ENCODE measurements at places on chromosomes 4 and X. TPM values are rescaled to one million over a fixed set of nuclear protein-coding genes. Genes with fewer than 3 reads are reported as not detected.

The GLUD2 gene
- 2.5 TPM for total RNA-seq

The TMEM255A gene
- 0.33 TPM for total RNA-seq

The SLC9A7 gene
- 13.3 TPM for total RNA-seq

The ZBED1 gene
- total RNA-seq, result 36.2 TPM

The THOC2 gene
- 55.3 TPM for total RNA-seq

The RPS3A gene
- 1,770 TPM for total RNA-seq

The ZFP92 gene
- 0.53 TPM for total RNA-seq

The TLR6 gene
- 2.4 TPM for total RNA-seq

The NALF2 gene
- total RNA-seq, result 5.2 TPM

The IL2 gene
- not detected for total RNA-seq

The SLAIN2 gene
- total RNA-seq, result 19.9 TPM

The FRMD7 gene
- not detected for total RNA-seq

The SLC10A4 gene
- 7.3 TPM for total RNA-seq

The CT47B1 gene
- not detected for total RNA-seq

The YIPF6 gene
- 32.8 TPM for total RNA-seq

The NIPAL1 gene
- 0.70 TPM for total RNA-seq

The CDKL5 gene
- total RNA-seq, result 5.5 TPM

The TRIML2 gene
- total RNA-seq, result 42.5 TPM

The PGAM4 gene
- total RNA-seq, result 0.21 TPM

The TMPRSS11F gene
- not detected for total RNA-seq

The ARMCX2 gene
- total RNA-seq, result 0.05 TPM

The MAGEB2 gene
- not detected for total RNA-seq

The ASB5 gene
- not detected for total RNA-seq

The TRO gene
- total RNA-seq, result 0.63 TPM

The PDGFRA gene
- total RNA-seq, result 0.25 TPM

The PCDH18 gene
- total RNA-seq, result not detected

The CT55 gene
- total RNA-seq, result not detected

The IL3RA gene
- 0.23 TPM for total RNA-seq

The SLIT2 gene
- total RNA-seq, result not detected

The MTNR1A gene
- 0.43 TPM for total RNA-seq

The SYNPO2 gene
- total RNA-seq, result 1.0 TPM

The NXT2 gene
- total RNA-seq, result 8.7 TPM

The NXF2 gene
- total RNA-seq, result not detected

The OPRPN gene
- not detected for total RNA-seq

The ATP8A1 gene
- 0.05 TPM for total RNA-seq

The CXCL1 gene
- total RNA-seq, result 6.0 TPM

The PQBP1 gene
- 86.1 TPM for total RNA-seq

The ANOS1 gene
- 0.02 TPM for total RNA-seq

The CT47A7 gene
- not detected for total RNA-seq

The ITGB1BP2 gene
- 1.1 TPM for total RNA-seq

The MAGEA10 gene
- 0.05 TPM for total RNA-seq

The NLGN3 gene
- total RNA-seq, result 0.97 TPM

Measured in A549 treated with Hydrocortisone at 1 μM for 4 hours (cell line).